Stimulated activated CD8-positive, alpha-beta memory T cell treated with anti-CD3 and anti-CD28 coated beads, Interleukin-2, amount 100 ng/mL, for 1 hour (primary cell): ENCODE measurements at places on chromosomes 1 and 21.
A peak's percentile ranks its signal among the peaks of the same experiment; 100 is the strongest.

DNA sequence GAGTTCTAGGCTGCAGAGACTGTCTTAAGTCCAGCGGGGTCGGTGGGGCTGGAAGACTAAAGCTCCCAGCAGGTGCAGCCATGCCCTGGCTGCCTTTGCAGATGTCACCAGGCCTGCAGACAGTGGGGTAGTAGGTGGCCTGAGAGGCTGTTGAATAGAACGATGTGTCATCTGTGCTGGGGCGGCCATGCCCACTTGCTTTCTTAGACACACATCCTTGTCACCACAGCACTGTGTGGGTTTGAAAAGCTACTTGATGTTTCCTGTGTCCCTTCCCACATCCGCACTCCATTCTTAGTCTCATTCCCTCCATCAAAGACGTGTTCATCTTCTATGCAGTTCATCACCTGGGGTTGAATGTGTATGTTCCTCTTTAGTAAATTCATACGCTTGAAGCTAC, 184.5 kb upstream of the TMEM51 start:
- DNase-seq = peak; percentile 4

GRCh38 chr21:45335761-45336534, 48.3 kb upstream of the POFUT2 start:
- no peak for DNase-seq

DNA sequence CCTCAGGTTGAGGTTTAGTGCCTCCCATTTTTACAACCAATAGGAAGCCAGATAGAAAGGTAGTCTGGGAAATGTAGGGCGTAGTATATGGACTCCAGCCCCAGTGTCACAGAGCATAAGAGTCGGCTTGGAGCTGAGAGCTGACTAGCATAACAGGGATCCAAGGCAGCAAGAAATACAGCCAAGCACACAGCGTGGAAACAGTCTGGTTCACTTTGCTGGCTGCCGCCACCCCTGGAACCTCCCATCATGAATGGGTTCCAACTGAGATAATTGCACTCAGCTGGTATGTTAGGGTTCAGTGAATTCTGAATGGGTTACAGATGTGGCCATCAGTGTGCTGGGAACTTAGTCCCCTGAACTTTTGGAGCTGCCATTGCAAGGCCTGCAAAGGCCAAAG, 76.7 kb upstream of the GPR88 start:
- DNase-seq = no peak

DNA sequence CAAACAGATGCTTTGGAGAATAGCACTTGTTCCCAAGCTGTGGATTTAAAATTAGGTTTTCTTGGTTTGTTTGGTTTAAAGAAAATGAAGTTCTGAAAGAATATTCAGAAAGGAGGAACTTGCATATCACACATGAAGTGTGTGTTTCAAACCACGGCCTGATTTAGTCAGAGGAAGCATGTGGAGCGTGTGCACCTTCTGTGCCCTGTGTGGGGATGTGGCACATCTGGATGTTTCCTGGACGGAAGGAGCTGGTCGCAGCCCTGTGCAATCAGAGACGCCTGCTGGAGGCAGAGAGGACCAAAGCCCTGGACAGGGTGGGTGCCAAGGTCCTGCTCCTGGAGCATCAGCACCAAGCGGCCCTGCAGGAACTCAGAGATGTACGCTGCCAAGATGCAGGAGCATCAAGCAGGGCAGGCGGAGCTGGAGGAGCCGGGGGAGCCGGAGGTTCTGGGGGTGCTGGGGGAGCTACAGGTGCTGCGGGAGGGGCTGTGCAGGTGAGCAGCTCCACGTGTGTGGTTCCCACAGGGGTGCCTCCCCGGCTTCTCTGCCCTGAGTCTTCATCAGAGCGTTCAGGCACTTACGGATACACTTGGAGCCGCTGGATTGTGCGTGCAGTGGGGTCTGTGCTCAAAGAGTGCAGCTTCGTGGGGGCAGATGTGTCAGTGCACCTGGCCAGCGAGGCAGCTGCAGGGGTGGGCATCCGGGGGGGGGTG, 45.7 kb downstream of the PCNT start:
- no peak for DNase-seq

- no peak for DNase-seq
Observed at GRCh38 chr1:160219062-160219929, 14.1 kb downstream of the PEA15 start.
